Naive B cell (primary cell): ENCODE measurements at places on chromosomes 13 and 19.

DNA sequence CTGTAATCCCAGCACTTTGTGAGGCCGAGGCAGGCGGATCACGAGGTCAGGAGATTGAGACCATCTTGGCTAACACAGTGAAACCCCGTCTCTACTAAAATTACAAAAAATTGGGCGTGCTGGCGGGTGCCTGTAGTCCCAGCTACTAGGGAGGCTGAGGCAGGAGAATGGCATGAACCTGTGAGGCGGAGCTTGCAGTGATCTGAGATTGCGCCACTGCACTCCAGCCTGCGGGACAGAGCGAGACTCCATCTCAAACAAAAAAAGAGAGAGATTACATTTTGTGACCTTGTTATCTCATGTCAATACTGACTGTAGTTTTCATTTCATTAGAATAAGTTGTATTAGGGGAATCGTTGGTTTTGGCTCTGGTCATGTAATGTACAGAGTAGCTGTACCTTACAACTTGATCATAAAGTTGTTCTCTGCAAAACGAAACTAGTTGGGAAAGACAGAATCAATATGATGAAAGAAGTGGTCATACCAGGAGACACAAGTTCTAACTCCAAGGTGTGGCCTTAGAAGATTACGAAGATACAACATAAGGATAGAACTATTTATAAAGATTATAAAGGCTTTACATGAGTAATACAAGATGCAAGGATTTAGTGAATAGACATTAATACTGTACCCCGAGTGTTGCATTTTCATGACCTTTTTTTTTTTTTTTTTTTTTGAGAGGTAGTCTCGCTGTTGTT is 15.3 kb downstream of the TMEM38A start:
- no peak for DNase-seq

- DNase-seq, result no peak
Observed at GRCh38 chr19:1655987-1656608, 3.7 kb upstream of the TCF3 start.

DNA sequence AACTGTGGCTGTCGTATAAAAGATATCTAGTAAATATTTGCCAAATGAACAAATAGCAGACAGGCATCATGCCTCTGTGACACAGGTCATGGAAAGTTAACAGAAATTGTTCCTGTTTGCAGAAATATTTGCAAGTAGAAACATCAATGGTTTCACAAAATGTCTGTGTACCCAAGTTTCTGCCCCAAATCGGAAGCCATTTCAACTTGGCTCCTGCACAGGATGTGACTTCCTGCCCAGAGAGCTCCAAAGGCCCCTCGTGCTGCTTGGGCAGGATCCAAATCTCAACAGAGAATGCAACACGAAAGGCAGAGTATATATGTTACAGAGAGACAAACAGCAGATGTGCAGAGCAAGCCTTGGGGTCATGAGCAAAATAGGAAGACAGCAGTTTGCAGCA is 95.5 kb upstream of the SERP2 start:
- no peak for DNase-seq

GRCh38 chr19:43616954-43617353 is 2.5 kb downstream of the ZNF428 start:
- DNase-seq, result no peak

DNA sequence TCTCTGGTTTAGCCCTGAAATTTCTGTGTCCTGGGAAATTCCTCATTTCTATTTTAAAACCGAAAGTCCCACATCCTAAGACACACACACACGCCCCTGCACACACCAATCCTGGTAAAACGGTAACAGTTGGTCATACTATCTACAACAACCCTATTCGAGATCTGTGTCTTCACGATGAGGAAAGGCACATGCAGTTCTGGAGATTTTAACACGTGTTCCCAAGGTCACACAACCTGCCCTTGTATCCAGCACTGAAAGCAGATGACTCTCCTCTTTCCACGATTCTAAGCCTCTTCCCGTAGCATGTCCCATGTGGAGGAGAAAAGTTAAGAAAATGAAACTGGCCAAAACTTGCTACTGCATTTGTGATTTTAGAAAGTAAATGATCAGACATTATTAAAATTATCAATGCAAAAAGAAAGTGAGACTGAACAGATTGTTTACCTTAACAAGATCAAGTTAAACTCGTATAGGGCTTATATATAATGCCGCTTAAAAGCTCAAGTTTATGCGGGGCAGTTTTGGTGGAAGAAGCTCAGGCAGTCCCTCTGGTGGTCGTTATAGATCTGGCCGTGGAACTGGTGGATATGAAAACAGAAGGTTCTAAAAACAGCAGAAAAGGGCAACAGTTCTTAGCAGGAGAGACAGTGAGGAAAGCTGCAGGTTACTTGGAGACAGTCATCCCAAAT is 32.7 kb downstream of the VSTM1 start:
- DNase-seq, result no peak

DNA sequence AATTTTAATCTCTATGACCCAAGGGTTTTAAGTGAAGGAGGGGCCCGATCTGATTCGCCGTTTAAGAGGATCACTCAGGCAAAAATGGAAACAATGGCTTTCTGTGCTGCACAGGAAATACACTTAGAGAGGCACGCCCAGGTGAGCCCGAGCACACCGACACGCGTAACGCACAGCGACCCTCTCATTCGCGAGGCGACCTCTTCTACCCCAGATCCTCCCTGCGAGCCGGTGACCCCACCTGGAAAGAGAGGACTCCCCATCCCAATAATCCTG is 216 bp downstream of the SH2D3A start:
- DNase-seq, result no peak

GRCh38 chr19:40716031-40716481 is 630 bp downstream of the COQ8B start:
- DNase-seq, result no peak

DNA sequence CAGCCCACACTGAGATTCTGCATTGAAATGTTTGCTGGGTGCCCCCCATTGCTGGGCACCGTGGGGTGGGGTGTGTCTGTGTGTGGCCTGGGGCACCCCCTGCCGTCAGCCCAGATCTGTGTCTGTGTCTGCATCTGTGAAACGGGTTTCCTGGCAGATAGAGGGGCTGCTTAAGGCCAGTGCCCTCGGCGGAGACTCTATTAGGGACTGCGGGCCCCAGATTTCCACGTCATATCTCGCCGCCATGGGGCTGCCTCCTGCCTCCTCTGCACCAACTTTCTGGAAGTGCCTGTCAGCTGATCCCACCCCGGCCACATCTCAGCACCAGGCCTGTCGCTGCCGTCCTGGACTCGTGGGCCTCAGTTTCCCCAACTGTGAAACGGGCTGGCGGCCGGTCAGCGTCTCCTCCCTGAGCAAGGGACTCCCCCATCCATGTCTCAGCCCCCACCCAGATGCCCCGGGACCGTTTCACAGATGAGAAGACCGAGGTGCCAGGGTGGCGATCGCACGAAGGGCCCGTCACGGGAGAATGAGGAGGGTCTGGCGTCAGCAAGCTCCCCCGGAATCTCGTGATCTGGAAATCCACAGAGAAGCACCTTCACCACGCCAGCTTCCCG is 21.4 kb downstream of the ARID3A start:
- no peak for DNase-seq

DNA sequence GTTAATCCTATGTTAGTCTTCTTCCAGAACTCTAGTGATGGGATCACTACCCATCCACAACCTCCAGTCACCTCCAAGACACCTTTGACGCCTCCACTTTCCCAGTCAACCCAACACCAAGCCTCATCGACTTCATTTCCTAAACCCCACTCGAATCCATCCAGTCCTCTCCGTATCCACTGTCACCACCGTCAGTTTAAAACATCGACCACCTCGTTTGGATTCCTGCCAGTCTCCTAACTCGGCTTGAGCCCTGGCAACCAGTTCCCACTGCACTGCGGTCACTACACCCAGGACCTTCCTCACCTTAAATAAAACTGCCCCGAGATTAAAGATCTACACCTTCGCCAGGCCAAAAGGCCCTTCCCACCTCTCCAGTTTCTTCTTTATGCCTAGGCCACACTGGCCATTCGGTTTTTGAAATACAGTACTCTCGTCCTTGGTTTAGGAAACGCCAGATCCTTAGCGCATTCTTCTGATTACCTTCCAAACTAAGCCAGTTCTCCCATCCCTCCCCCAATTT is 1.2 kb downstream of the MTIF3 start:
- DNase-seq, result no peak

GRCh38 chr13:112881656-112882554 is 87.1 kb upstream of the MCF2L start:
- no peak for DNase-seq

DNA sequence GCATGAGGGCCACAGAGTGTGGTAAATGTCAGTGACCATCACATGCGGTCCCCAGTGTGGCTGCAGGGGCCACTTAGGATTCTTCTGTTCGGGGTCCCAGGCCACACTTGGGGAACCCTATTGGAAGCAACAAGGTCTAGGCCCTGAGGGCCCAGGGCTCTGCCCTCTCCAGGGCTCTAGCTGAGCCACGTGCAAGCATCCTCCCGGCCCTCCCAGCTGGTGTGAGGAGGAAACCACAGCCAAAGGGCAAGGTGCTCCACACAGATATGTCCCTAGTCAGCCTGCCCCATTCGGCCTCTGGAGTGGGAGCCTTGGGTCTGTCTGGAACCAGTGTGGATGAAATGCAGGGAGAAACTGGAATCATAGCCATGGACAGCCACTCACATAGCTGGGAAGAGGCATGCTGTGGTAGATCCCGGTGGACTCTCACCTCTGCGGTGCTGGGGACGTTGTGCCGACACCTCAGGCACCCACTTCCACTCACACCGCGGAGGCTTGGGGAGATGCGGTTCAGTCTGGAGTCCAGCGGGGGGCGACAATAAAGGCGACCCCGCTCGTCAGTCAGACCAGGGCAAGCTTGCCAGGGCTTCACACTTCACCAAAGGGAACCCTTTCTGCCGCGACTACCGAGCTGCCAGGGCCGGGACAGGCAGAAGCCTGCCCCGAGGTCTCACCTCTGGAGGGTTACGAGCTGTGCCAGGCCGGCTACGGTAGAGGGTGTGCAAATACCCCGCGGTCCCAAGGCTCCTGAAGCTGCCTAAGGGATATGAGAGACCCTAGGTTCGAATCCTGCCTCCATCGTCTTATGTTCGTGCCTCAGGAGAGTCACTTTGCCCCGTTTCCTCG is 4.3 kb upstream of the ZNF497 start:
- DNase-seq, result no peak

- no peak for DNase-seq
Observed at GRCh38 chr13:76971215-76971614, 20.7 kb upstream of the CLN5 start.

GRCh38 chr13:33874871-33875270 is 56.9 kb downstream of the RFC3 start:
- no peak for DNase-seq

DNA sequence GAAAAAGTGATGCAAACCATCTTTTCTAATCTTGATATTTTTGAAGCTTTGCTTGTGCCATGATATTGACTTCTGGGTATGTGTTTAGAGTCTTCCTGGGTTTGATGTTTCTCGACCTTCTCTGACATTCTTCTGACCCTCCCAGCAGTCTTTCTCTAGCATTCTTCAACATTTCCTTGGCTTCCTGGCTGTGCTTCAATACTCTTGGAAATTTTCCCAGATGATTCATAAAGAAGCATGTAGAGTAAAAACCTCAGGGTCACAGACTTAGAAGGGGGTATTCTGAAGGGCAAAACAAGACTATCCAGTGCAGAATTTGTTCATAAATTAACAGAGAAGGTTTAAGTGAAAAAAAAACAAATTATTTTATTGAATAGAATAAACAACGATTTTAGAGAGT is 946.3 kb upstream of the PCDH9 start:
- no peak for DNase-seq

GRCh38 chr13:23574421-23575145 is 4.4 kb downstream of the TNFRSF19 start:
- no peak for DNase-seq

DNA sequence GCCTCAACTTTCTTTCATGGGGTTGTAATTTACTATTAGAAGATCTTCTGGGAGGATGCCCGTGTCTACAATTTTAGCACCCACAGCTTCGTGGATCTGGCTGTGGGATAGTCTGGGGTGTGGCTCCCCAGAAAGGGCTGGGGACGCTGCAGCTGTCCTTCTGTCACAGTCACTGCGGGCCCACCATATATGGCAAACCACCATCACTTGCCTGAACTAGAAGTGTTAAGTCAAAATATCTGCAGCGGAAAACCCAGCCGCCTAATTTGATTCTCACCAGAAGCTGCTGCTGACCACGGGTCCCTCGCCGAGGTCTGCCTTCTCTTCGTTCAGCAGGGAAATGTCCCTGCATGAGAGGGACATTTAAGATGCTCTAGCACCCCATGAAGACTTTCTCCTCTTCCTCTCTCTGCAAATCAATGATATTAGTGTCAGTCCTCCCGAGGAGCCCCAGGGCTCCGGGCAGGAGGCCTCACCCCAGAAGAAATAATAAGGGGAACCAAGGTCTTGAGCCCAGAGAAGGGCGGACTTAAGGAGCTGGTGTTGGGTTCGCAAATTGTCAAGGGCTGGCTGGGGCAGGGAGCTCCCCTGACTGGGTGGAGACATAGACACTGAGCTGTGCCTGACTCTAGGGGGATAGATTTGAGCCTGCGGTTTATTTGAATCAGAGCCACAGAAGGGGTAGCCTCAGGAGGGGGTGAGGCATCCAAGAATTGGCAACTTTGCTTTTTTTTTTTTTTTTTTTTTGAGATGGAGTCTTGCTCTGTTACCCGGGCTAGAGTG is 3.0 kb upstream of the MATK start:
- DNase-seq, result no peak

DNA sequence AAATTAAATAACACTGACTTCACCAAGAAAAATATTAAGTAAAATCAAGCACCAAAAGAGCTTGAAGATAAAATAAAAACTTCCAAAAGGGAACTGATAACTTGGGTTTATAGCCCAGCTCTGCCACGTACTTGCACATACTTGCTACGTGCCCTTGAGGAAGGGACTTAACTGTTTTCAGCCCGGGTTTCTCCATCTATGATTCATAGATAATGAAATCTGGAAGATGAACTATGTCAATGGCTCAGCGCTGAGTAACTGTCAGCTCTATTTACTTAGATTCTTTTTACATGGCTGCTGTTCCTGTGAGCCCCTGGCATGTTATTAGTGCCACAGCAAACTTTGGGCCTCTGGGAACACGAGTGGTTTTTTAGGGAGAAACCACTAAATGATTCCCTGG is 9.6 kb upstream of the ZC3H13 start:
- DNase-seq, result no peak

DNA sequence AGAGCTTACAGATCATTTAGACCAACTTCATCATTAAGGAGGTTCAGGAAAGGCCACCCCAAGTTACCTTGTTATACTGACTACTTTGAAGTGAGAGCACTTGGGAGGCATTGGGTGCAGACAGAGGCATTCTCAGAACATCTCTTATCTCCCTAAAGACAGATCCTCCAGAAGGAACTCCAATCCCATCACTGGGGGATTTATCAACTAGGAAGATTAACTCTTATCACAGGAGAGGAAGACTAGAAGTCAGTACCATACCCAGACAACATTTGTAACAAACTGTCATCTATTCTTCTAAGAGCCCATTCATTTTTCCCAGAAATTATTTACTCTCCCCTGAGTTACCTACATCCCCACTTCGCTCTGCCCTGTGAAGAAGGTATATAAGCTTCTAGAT is 5.8 kb upstream of the RFXAP start:
- no peak for DNase-seq

- DNase-seq, result no peak
Observed at GRCh38 chr13:109985871-109986450, 199.6 kb upstream of the IRS2 start.
